ENCODE measurements at places on chromosomes 7 and 10.

DNA sequence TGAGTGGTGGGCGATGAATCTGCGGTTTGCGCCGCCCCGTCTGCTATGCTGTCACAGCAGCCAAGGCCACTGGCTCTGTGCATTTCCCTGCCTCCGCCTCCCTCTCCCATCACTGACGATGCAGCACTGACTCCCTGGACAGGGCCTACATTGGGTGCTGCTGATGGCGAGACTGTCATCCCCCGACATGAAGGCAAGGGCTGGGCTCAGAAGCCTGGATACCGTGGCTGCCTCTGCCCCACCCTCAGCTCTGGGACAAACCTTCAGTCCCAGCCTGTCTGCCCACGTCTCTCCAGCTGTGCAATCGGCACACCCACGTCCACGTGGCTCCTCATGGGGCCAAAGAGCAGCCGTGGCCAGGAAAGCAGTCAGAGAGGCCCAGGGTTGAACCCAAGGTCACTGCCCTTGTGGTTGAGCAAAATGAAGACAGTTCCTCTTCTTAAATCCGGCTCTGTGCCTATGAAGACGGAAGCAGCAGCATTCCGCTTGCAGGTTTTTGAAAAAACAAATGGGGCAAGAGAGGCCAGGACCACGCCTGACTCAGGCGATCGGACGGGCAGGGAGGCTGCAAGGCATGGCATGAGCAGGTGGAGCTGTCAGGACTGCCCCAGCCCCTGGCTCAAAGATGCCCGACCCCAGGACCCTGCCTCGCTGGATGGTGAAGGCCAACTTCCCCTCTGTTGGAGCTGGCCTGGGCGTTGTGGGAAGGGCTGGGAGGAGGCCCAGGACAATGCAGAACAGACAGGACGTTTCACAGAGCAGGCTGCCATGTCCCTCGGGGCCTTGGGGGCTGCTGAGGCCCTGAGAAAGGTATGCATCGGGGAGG lies 517.5 kb downstream of the DNAJB6 start:
- no peak for DNase-seq

DNA sequence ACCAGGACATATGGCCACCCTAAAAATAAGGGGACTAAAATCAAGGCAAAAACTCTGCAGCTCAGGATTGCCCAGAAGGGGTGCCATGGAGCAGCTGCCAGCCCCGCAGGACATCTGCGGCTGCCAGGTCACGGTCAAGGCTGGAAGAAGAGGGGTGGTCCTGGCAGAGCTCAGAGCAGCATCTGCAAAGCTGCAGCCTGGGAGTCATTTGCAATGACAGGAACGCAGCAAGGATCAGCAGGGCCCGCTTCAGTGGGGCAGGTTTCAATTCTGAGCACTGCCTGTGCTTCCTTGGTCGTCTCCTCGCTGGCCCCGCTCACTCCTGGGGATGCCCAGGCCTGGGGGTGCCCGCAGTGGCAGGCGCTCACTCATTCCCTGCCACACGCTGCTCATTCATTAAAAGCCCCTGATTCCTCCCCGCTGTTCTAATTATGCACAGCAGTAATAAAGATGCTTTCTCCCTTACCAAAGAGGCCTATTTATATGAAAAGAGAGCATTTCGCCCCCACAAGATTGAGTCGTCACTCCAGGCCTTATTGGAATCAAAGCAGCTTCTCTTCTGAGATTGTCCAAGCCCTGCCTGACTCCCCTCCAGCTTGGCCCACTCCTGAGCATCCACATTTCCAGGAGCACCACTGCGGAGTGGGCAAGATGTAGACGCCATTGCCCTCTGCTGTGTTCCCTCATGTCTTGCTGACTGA lies 4.6 kb downstream of the HSPA12A start:
- no peak for DNase-seq

- no peak for DNase-seq
Measured at GRCh38 chr10:47371629-47372485, 12.2 kb downstream of the ZNF488 start.

DNA sequence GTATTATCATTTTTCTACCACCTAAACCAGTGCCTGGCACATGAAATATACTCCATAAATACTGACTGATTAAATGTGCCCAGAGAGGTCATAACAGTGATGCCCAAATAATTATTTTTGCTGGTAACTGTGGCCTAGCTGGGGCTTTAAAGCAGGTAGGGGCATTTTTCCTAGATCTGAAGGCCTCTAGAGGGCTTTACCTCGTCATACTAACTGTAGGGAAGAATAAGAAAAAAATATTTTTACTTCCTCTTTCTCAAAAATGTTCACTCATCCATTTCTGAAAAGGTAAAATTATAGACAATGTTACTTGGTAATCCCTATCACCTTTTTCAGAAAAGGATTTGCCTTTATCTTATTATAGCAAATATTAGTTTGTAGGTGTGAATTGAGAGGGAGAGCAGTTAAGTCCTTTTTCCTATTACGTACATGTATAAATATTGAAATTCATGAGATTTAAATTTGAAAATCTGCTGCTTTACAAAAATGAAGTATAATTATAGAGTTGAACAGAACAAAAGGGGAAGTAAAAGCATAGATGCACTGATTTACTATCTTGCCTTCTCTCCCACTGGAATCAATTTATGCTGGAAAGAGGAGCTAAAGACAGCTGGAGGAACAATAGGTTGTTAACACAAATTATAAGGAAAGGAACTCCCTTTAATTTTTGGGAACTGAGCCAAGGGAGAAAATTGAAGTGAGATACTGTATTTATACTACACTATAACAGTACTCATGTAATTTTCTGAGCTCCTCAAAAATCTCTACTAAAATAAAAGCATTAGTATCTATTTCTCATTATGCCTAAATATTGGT lies 71.5 kb upstream of the NOBOX start:
- no peak for DNase-seq

DNA sequence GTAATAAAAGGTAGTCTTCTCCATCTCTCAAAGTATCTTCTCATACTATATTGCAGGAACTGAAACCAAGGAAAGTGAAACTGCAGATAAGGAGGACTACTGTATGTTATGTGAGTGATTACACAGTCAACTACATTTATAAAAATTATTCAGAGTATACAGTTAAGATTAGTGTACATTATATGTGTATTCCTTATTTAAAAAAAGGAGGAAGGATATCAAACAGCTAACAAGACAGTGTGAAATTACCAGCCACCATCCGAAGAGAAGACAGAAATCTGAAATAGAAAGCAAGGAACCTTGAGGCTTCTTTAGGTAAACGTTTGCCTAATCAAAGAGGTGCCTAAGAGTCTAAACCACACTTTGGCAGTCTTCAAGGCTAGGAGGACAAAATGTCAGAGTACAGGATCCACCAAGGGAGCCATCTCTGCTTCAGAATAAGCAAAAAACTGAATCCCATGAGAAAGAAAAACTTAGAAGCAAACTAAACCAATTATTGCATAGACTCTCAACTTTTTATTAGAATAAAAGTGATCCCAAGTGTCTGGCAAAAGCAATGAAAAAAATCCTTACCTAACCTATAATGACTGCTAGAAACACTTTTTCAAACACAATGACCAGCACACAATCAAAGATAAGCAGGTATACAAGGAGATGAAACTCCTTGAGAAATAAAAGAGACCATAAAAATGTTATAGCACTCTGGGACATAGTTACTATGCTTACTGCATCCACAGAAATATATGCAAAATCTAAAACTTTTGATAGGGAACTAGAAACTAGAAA lies 6.4 kb downstream of the USP6NL start:
- no peak for DNase-seq

DNA sequence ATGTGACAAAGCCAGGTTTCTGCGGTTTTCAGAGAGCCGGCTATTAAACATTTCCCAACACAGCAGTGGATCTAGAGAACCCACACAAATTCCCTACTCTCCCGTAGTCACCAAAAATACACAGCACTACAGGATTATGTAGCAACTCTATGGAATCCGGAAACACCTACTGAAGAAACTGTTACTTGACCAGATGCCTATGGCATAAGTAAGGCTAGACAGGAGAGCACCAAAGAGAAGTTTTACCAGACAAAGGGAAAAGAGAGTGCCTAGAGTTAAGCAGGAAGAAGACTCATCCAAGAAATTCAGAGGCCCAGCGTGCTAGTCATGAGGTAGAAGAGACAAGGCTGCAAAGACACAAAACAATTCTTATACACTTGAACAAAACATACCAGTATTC lies 321.1 kb downstream of the PARD3 start:
- no peak for DNase-seq

GRCh38 chr7:105014693-105015389 lies 836 bp downstream of the KMT2E start:
- no peak for DNase-seq

DNA sequence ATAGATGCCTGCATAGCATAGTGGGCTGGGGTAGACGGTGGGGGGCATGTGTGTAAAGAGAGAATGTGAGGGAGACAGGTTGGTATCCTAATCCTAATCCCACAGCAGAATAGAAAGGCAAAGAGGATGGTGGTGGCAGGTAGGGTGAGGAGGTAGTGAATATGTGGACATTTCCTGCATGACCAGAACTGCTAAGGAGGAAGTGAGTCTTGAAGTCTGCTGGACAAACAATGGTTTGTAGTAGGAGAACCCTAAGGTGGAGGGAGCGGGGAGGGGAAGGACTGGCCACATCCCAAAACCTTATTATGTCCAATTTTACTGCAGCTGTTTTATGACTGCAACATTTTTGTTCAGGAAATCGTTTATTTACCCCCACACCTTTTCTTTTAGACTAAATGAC lies 279.7 kb downstream of the AUTS2 start:
- no peak for DNase-seq

GRCh38 chr7:12564996-12565764 lies 5.3 kb upstream of the SCIN start:
- DNase-seq, result no peak

GRCh38 chr7:24800667-24801066 lies 43.4 kb upstream of the GSDME start:
- no peak for DNase-seq

DNA sequence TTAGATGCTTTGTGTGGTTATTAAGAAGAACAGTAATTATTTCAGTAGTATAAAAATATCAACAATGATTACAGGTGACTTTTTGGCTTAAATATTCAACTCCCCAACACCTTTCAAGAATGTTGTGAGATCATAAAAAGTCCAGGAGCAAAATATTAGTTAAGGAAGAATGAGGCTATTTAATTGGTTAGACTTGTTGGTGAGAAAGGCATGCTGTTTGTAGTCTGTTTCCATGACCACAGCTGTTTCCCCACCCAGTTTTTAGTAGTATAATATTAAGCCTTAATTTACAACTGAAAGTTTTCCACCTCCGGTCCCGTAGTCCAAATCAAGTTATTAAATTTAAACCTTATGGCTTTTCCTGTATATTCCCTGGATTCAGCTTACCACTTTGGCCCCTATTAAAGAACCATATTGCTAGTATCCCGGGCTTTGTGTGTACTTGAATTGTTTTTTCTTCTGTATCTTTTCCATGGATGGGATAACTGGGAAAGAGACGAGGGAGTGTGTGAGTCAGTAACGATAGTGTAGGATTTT lies 133.3 kb downstream of the CELF2 start:
- DNase-seq, result no peak

DNA sequence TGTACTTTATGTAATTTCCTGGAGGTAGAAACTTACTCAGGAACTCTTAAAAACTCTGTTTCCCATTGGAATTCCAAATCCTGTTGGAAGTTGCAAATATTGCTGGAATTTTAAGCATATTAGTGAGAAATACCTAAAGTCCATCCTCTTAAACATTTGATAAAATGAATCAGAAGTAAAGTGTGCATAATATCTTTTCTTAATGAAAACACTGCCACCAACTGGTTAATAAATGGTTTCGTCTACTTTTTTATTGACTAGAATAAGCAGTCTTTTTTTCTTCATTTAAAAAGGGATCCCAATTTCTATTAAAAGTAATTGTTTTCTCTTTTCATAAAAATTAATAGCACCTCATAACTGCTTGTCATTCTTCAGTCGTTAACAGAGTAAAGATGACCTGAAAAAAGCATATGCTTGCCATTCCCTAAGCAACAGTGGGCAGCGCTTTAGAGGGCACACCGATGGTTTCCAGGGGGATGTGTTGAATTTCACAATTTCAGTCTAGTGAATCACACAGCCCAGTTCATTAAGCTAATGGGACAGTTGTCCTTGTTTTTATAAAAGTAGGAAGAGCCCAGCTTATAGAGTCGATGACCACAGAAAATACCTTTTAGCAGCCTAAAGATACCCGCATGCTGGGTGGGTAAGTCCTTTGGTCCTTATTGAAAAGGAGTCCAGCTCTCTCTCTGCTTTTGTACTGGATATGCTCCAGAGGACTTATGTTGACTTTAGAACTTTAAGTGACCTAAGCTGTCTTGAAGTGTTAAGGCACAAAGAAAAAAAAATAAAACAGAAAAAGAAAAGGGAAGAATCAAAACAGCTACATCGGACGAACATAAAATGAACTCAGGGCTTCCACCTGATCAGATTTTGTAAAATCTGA lies 28.5 kb downstream of the NPS start:
- peak; percentile 18 for DNase-seq

GRCh38 chr7:93828260-93828659 lies 62.3 kb downstream of the TFPI2 start:
- DNase-seq, result no peak

- no peak for DNase-seq
Measured at GRCh38 chr7:71229148-71229547, 97.2 kb downstream of the GALNT17 start.

GRCh38 chr7:5284304-5285281 lies 1.9 kb downstream of the SLC29A4 start:
- no peak for DNase-seq

DNA sequence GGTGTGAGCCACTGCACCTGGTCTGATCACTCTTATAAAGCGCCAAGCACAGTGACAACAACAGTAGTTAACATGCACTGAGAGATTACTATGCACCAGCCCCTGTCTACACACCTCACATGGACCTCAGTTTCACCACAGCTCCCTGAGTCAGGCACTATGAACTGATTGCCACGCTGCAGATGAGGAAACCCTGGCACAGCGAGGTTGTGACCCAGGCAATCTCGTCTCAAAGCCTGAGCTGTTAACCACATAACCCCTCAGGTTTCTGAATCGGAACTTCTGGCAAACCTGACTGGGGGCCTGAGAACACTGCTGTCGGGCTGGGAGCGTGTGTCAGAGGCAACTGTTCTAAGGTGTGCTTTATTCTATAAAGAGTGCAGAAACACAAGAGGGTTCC lies 150.8 kb downstream of the RNF216 start:
- DNase-seq, result no peak

- DNase-seq, result no peak
Measured at GRCh38 chr10:23439961-23440889, 1.4 kb downstream of the OTUD1 start.

GRCh38 chr7:50497068-50497642 lies 47.0 kb upstream of the FIGNL1 start:
- DNase-seq, result no peak

GRCh38 chr7:48537561-48537960 lies 366.3 kb downstream of the ABCA13 start:
- DNase-seq, result no peak
